ENCODE measurements at places on chromosomes 2 and 18. TPM values are rescaled to one million over a fixed set of nuclear protein-coding genes. Genes with fewer than 3 reads are reported as not detected.
A peak's percentile ranks its signal among the peaks of the same experiment; 100 is the strongest.

The AFG3L2 gene
- 53.7 TPM for polyA plus RNA-seq

The GAD1 gene
- 0.83 TPM for polyA plus RNA-seq

The MRPS5 gene
- 67.5 TPM for polyA plus RNA-seq

The CNGA3 gene
- polyA plus RNA-seq: 0.66 TPM

The PAX8 gene
- 1.9 TPM for polyA plus RNA-seq

DNA sequence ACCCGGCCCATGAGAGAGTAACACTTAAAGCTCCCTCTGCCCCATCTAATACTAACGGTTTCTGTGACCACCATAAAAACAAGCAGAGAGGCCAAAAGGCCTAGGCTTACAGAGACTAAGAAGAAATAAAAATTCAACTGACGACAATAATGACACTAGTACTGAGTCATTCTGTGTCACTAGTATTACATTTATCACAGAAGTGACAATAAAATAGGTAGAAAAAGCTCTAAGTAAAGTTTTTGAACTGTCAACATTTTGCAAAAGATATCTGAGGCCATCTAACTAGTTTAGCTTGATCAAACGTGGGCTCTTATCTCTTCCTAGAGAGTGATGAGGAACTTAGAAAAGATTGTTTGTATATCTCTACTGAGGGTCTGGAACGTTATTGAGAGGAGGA lies 35.6 kb downstream of the AP1S3 start:
- DNase-seq: no peak

GRCh38 chr2:120937686-120938044 lies 202.0 kb downstream of the GLI2 start:
- peak; percentile 56 for DNase-seq

DNA sequence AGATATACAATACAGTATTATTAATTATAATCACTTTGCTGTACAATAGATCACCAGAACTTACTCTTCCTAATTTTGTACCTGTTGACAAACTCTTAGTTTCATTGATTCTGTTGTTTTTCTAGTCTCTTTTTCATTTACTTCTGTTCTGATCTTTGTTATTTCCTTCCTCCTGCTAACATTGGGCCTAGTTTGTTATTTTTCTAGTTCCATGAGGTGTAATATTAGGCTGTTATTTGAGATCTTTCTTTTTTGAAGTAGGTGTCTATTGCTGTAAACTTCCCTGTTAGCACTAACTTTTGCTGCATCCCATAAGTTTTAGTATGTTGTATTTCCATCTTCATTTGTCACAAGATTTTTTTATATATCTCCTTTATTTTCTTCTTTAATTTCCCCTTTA lies 55.1 kb downstream of the LIMS1 start:
- no peak for DNase-seq

DNA sequence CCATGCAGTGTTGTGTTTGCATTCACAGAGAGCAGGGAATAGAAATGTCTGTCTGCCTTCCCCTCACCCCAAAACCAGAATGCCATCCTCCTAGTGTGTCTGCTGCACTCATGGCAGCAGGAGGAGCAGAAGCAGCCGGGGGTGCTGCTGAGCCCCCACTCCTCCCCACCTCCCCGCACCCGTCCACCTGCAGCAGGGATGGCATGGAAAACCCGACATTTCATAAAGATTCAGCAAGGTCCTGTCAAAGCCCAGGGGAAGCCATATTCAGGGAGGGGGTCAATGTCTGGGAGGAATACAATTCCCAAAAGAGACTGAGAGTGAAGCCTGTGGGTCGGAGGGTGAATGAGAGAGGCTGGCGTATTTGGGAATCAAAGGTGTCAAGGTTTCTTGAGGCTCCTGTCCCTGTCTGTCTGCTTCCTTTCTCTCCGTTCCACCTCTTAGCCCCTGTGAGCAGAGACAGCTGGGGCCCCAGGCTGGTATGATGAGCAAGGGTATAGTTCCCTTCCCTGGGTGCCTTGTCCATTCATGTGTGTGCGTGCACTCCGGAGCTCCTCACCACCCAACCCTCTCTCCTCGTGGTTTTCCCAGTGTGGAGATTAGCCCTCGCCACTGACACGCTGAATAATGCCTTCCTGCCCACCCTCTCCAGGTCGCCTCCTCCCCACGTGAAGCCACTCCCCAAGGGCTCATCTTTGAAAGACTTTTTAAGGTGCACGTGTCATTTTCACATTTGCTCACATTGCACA lies 133.5 kb upstream of the ZNF236 start:
- DNase-seq: no peak

GRCh38 chr18:48809365-48809764 lies 141.4 kb downstream of the SMAD7 start:
- DNase-seq: no peak

DNA sequence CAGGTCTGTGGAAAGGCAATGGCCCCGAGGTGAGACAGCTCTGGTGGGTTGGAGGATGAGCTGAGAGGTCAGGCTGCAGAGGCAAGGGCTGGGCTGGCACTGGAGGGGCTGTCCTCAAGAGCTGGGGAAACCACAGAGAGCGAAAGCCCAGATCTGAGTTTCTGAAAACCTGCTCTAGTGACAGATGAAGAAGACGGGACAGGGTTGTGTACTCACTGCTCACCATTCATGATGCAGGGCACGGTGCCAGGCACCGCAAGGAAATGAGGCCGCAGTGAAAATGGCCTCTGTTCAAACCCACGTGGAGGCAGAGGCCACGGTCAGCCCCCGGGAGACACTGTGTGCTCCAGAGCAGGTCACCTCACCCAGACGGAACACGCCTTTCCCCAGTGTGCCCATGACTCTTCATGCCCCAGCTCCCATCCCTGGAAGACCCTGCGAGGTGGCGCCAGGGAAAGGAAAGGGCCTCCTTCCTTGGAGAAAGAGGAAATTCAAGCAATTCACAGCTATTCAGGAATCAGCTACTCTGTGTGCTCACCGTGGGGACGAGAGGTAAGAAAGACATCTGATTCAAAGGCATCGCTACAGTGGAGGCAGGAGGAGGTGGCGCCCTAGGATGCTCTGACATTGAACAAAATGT lies 24.3 kb upstream of the ID2 start:
- no peak for DNase-seq
